ENCODE measurements at places on chromosomes 3 and 15. TPM values are rescaled to one million over a fixed set of nuclear protein-coding genes. Genes with fewer than 3 reads are reported as not detected.

The PYGO1 gene
- not detected for total RNA-seq

The SLC15A2 gene
- total RNA-seq, result 0.95 TPM

GRCh38 chr3:114597012-114597411 lies 303.2 kb downstream of the TIGIT start:
- H3K27ac ChIP-seq, result no peak overlapping the region
- H3K4me1 ChIP-seq, result no peaks in the 10 kb centered on the region
- H3K4me3 ChIP-seq, result no peak overlapping the region
- no peaks in the 10 kb centered on the region for H3K36me3 ChIP-seq

GRCh38 chr3:155963570-155963969 lies 93.1 kb downstream of the GMPS start:
- H3K4me3 ChIP-seq, result no peak overlapping the region
- no peaks in the 10 kb centered on the region for H3K27me3 ChIP-seq
- H3K36me3 ChIP-seq, result no peaks in the 10 kb centered on the region
- DNase-seq, result no peak
- peaks cover 2% of the 10 kb centered on the region for H3K4me1 ChIP-seq
- no peak overlapping the region for H3K27ac ChIP-seq

DNA sequence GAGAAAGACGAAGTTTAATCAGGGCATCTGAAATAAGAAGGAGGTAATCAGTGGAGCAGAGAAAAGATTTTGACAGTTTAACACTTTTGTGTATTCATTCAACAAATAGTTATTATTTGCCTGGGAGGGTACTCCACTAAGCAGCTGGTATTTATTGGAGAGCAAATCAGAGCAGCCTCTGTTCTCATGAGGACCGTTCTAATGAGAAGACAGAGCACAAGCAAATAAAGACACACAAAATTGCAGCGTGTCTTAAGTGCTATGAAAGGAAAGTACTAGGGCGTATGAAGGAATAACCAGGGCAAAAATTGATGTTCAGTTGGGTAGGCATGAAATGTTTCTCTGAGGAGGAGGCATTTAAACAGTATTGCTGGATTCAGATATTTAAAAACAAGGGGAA lies 302.9 kb upstream of the RARB start:
- no peaks in the 10 kb centered on the region for H3K4me1 ChIP-seq
- no peak overlapping the region for H3K4me3 ChIP-seq
- no peak for DNase-seq
- H3K27me3 ChIP-seq, result no peaks in the 10 kb centered on the region
- no peak overlapping the region for H3K27ac ChIP-seq

- no peak for DNase-seq
- peaks cover 2% of the 10 kb centered on the region for H3K36me3 ChIP-seq
- H3K4me3 ChIP-seq, result no peak overlapping the region
Measured at GRCh38 chr3:42043099-42043813, 47.9 kb upstream of the TRAK1 start.

DNA sequence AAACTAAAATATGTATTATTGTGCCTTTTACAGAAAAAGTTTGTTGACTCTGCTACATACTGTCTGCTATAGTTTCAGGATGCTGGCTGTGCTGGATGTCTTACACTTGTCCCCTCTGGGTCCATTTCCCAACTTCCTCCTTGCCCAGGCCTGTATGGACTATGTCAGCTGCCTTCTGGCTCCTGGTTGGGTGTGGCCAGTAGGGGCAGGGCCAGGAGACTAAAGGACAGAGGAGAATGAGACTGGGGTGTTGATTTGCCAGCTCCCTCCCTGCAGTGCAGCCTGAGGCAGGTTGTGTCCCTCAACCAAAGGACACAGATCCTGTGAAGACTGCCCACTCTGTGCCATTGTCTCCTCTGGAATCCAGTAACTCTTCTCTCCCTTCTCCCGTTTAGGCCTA lies 90.6 kb upstream of the UBE2E2 start:
- no peaks in the 10 kb centered on the region for H3K36me3 ChIP-seq
- peaks cover 2% of the 10 kb centered on the region for H3K4me1 ChIP-seq
- no peak overlapping the region for H3K27ac ChIP-seq

DNA sequence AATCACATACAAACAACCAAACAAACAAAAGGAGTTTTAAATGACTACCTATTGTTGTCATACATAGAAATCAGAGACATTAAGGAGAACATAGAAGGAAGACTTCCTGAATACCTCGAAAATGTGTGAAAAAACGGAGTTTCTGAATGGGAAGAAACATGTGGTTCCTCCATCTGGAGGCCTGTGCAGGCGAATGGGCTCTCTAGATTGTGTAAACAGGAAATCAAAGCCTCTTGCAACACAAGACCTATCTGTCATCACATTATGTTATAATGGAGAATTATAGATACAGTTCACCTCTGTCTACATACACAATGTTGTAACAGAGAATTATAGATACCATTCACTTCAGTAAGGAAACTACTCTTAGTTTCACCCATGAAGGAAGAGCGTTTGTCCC lies 44.1 kb downstream of the RUBCN start:
- H3K36me3 ChIP-seq, result peaks cover 63% of the 10 kb centered on the region
- H3K4me1 ChIP-seq, result peaks cover 6% of the 10 kb centered on the region

Data from activated CD4-positive, alpha-beta T cell treated with anti-CD3 and anti-CD28 coated beads, Interleukin-2, amount 10 ng/mL, durations not matched to agents 24 days and 14 days (primary cell).